T follicular helper cell (primary cell): ENCODE measurements at places on chromosomes 5 and 9.

- no peak for DNase-seq
Observed at GRCh38 chr9:99052815-99053715, 51.8 kb upstream of the TGFBR1 start.

- DNase-seq, result no peak
Observed at GRCh38 chr5:6386271-6386670, 7.9 kb upstream of the MED10 start.

GRCh38 chr5:64299805-64300204 is 134.2 kb downstream of the RNF180 start:
- DNase-seq, result no peak

- no peak for DNase-seq
Observed at GRCh38 chr5:129506086-129506485, 46.0 kb downstream of the ADAMTS19 start.

GRCh38 chr9:121169094-121169601 is 32.5 kb downstream of the RAB14 start:
- no peak for DNase-seq

GRCh38 chr5:143886651-143887638 is 75.0 kb downstream of the HMHB1 start:
- DNase-seq, result no peak

DNA sequence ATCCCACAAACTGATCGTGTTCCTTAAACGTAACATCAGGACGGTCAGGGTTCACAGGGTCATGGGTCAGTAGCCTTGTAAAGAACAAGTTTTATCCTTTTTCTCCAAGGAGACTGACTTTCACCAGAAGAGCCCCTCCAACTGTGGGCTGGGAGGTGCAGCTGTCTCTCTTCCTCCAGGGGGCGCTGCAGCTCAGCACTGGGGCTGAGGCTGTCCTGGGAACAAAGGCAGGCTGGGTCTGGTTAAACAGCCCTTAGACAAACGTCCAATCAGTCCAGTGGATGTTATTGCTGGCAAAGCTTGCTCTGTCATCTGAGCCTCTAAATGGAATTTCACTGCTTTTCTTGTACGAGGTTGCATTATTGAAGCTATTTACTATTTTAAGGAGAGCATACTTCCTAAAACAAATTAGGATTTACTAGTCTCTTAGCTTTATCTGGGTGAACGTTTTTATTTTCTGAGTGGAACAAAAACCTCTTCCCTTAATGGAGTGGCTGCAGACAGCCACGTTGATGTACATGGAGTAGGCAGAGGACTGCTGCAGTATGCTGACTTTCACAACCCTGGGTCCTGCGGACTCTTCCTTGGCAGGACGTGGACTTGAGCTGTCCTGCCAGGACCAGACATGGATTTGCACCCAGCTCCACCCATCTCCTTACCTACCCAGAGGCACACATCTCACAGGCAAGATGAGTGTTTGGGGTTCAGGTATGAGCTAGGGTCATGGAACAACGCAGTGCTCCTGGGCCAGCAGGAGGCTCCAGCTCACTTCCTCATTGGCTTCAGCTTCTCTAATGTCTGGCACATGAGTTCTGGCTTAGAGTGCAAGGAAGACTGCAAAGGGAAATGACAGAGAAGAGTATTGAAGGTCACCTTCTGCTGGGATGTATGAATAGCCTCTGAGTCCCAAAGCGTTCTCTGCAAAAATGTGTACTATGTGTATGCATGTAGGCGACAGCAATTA is 7.8 kb downstream of the EXOSC2 start:
- DNase-seq, result peak; percentile 58

DNA sequence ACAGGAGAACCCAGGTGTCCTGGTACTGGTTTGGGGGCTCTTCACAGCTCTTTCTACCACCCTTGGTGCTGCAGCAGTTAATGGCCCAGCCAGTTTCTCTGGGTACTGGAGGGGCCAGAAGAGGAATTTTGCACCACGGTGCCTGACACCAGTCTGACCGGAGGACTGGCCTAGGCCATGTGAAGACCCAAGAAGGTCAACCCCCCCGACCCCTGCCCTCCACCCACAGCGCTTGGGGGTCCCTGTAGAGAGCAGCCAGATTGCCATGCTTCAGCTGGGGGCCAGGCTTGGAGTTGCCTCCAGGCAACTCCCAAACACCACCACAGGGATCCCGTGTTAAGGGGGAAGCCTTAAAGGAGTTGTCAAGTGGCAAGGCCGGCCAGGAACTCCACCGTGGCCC is 6.2 kb downstream of the ARSI start:
- DNase-seq, result no peak

DNA sequence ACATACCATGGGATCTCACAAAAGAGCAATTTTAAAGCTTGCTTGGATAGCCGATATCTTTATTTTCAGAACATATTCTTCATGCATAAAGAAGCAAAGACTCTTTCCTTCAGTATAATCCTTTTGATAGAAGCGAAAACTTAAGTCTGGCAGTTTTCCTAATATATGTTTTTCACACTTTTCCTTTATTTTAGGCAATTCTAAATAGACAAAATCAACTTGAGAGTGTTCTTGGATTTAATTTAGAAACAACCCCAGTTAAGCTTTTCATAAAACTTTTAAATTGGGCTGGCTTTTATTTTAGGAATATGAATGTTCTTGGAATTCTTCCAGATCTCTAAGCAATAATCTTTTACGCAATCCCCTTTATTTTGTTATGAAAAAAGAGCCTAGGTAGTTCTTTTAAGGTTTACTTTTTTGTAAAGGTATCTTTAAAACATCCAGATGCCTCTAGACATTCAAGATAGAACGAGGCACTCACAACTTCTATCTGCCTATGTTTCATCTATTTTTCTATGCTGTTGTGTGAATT is 51.5 kb upstream of the HSPB3 start:
- no peak for DNase-seq

DNA sequence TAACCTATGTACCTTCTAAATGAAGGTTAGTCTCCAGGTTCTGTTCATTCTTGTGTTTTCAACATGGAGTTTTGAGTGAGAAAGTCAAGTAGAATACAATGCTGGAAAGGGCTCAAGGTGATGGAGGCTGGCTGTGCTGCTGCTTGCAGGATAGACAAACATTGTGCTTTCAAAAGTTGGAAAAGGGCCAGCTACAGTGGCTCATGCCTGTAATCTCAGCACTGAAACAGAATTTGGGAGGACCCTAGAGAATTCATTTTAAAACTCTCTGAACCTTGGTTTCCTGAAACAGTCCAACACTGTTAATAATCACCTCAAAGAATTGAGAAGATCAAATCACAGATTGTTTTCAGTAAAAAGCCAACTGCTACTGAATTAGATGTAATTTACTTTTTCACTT is 15.4 kb upstream of the IARS1 start:
- no peak for DNase-seq

GRCh38 chr9:136343121-136343883 is 16.0 kb downstream of the GPSM1 start:
- no peak for DNase-seq

GRCh38 chr5:187617-188451 is 3.5 kb upstream of the LRRC14B start:
- DNase-seq, result no peak

DNA sequence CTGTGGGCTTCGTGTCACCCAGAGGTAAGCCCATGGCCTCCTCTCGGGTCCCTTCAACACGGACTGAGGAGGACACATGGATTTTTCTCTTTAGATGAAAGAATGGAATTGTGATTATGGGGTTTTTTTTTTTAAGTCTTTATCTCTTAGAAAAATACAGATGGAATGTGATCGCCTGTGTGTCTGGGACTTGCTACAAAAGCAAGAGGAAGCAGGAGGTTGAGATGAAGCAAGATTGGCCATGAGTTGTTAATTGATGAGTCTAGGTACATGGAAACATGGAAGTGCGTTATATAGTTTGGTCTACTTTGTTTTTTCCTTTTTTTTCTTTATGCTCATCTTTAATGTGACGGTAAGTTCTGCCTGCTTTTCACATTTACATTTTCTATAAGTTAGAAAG is 14.6 kb downstream of the USP20 start:
- DNase-seq, result no peak

GRCh38 chr5:110038297-110038997 is 348.7 kb downstream of the MAN2A1 start:
- DNase-seq, result no peak

DNA sequence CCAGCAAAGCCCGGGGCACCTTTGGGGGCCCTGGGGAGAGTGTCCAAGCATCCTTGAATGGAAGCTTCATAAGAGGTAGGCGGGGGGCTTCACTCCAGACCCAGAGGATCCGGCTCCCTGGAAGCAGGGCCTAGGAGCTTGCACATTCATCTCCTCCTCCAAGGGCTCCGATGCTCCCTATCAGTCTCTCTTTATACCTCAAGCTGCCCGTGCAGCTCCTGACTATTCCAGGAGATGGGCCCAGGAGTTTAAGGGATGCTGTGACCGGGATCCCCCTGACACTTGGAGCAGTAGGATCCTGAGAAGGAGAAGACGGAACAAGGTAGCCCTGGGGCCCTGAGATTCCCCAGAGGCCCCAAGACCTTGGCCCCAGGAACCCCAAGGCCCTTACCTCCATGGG is 25.9 kb downstream of the CSF1R start:
- no peak for DNase-seq

- no peak for DNase-seq
Observed at GRCh38 chr5:153777681-153778581, 260.8 kb downstream of the FAM114A2 start.

DNA sequence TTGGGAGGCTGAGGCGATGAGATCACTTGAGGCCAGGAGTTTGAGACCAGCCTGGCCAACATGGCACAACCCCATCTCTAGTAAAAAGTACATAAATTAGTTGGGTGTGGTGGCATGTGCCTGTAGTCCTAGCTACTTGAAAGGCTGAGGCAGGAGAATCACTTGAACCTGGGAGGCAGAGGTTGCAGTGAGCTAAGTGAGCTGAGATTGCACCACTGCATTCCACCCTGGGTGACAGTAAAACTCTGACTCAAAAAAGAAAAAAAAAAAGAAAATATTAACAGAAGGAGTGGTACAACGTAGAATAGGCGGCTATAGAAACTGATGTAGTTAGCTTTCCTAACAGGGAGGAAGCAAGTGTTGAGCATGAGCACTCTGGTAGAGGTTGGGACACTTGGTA is 59.9 kb downstream of the PBX3 start:
- no peak for DNase-seq

- no peak for DNase-seq
Observed at GRCh38 chr5:103356350-103357091, 98.0 kb downstream of the MACIR start.

DNA sequence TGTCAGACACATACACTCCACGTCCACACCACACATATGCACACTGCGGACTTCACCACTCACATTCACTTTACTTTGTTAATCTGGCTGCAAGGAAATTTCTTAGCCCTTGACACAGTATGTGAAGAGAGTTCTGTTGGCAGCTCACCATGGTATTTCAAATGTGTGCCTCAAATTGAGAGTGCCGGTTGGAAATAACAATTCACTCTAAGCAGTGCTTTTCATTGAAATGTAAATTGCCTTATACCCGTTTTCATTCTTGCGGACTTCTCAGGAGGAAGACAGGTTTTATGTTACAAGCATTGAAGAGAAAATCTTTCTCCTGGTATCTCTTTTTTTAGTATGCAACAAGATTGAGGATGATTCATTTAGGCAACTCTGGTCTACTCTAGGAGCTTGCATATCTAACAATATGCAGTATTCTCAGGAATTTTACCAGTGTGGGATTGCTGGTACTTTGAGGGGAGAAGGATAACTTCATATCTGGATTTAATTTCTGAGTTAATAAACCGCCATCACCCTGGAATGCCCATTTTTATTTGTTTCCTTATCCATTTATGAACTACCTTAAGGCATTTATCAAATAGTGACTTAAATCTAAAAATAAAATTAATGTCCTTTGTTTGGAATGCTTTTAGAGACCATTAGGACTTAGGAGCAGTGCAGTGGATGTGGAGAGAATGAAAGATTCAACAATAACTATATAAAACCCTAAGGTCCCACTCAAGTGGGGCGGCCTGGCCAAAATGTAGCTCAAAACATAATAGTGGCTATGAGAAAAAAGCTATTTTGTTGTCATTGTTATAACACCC is 87.0 kb downstream of the IQGAP2 start:
- no peak for DNase-seq

DNA sequence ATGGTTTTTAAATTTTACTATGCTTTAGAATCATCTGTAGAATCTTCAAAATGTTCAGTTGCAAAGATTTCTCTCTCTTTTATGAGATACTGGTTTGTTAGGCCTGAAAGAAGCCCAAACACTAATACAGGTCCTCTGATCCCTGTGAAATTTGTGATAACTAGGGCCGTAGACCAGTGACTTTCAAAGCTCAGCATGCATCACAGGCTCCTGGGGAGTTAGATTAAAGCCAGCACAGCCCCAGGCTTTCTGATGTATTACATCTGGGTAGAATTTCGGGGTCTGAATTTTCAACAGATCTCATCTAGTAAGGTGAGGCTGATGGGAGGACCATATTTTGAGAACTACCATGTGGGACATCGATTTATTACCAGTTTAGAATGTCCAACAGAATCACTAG is 194.1 kb upstream of the PTPRD start:
- DNase-seq, result no peak

DNA sequence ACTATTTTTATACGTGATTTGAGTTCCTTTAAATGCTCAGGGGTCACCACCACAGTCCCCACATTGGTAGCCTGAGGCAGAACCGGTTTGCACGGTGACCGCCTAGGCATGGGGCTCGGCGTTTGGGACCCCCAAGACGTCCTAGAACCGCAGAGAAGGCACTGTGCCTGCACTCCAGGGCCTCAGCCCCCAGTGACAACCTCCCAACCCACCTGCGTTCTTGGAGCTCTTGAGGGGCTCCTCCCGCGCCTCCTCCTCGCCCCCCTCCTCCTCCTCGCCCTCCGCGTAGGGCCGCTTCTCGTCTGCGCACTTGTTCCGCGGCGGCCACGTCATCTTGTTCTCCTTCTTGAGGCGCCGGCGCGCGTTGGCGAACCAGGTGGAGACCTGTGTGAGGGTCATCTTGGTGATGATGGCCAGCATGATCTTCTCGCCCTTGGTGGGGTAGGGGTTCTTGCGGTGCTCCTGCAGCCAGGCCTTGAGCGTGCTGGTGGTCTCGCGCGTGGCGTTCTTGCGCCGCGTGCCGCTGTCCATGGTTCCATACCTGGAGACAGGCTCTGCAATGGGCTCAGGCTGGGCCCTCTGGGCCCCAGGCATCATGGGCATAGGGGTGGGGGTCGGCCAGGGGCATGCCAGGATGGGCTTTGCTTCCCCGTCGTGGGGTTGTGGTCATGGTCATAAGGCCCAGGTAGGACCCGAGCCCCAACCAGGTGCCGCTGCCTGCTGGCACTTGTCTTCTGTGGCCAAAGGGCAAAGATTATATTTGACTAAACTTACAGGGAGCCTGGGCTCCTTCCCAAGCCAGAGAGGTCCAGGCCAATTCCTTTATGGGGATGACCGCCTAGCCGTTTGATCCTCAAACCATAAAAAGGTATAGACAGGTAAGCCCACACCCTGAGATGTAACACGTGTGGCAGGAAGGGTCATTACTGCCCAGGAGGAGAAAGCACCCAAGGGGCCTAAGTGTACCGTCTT is 3.1 kb downstream of the IRX4 start:
- DNase-seq, result no peak

DNA sequence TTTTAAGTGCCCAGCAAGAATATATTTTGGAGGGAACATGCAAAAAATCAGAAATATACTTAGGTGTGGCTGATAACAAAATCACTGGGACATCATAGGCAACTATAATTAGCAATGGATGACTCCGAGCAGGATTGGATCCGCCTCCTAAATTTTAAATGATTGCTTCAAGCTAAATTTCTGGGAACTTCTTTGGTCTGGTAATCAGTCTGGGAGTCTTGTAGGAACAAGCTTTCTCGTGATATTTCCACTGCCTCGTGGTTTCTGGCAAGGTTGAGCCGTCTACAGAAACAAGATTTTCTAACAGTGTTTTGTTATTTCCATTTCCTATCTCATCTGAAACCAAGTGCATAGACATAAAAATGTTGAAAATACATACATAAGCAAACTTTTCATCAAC is 232.6 kb downstream of the BNC2 start:
- DNase-seq, result no peak

GRCh38 chr5:637581-638450 is 25.7 kb downstream of the CEP72 start:
- no peak for DNase-seq
